Transverse colon (tissue), 4 donors: ENCODE measurements at places on chromosomes 3 and 15. TPM values are rescaled to one million over a fixed set of nuclear protein-coding genes. Genes with fewer than 3 reads are reported as not detected.

The MORC1 gene
- total RNA-seq, result not detected

The OR5K2 gene
- not detected for total RNA-seq

The RBMS3 gene
- 18.7 TPM for total RNA-seq

DNA sequence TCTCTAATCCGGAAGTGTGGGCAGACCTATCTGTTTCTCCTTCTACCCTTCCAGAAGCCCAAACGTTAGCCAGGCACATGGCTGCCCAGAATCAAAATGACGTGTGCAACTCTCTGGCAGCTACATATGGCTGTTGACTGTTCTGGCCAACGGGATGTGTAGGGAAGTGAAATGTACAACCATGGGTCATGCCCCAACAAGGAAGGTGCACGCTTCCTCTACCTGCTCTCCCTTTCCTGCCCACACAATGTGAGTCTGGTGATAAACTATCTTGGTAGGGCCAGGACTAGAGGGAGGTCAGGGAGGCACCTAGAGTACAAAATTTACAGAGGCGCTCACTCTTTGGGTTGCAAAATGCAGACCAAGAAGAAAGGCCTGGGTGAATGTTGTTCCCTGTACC lies 495.9 kb upstream of the PROK2 start:
- no peak for DNase-seq

The TMEM202 gene
- total RNA-seq, result not detected
